ENCODE measurements at places on chromosomes 4 and X.

DNA sequence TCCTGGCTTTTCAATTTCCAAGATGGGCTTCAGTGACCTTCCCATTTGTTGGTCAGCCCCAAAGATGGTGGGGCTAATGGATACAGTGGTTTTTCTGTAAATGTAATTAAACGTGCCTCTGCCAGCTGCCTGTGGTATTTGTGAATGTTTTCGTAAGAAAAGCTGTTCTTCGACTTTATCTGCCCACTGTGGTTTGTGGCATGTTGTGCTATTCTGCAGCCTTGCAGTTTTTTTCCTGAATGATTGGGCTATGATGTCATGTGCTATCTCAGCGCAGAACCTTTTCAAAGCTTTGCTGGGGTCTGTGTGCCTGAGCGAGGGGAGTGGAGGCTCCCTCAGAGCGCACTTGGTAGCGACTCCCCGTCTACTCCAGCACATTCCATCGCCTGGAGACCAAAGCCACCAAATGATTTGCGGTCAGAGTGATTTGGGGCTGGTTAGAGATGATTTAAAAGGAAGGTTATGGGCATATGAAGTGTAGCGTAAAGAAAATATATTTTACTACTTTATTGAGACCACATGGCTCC, 137.5 kb downstream of the PALLD start:
- DNase-seq: no peak

- no peak for DNase-seq
Measured at GRCh38 chrX:154429711-154430110, 1.2 kb downstream of the ATP6AP1 start.

DNA sequence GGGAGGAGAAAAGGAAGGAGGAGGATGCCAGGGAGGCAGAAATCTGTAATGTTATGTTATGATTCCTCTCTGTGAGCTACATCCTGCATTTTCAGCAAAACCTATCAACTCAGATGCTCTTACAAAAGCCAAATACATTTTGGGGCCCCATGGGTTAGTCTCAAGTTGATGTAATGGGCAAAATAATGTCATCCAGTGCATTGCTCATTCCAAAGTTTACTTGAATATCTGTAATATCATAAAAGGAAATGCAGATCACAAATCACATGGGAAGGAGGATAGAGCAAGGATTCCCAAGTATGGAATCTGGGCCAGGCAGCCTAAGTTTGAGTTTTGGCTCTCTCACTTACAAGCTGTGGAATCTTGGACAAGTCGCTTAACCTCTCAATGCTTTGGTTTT, 74.9 kb upstream of the SOD3 start:
- no peak for DNase-seq

DNA sequence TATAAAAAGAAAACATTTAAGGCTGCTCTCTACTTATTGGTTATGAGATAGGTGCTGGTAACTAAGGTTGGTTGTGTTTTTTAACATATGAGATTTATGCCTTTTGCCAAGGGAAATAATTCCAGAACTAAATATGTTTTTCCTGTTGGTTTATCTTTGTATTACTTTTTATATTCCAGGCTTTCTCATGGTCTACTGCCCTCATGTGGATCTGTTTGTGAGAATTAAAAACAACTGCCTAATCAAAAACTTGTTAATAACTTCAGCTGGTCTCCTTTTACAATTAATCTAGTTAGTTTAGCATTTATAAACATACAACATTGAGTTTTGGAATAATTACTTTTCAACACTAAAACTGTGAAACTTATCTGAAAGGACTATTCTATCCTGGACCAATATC, 1208.3 kb downstream of the ADGRL3 start:
- DNase-seq: no peak

DNA sequence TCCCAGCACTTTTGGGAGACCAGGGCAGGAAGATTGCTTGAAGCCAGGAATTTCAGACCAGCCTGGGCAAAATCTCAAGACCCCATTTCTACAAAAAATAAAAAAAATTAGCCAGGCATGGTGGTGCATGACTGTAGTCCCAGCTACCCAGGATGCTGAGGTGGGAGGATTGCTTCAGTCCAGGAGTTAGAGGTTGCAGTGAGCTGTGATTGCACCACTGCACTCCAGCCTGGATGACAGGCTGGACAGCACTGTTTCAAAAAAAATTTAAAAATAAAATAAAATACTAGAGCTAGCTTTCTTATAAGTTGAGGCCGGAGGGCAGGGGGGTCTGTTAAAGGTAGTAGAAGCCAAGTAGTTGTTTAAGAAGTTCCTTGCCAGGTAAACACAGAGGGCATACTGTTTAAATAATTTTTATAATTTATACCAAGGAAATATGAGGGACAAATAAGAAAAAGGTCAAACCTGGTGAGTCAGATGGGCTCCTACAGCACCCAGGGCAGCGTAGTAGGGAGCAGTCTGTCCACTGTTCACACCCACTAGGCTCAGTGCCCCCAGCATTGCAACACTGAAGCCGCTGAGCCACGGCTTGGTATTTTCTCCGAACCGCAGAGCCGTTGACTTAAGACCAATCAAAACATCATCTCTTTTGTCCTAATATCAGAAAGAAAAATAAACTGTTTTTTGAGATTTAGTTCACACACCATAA, 17.3 kb downstream of the COQ2 start:
- DNase-seq: no peak

- no peak for DNase-seq
Measured at GRCh38 chrX:39856472-39857121, 241.2 kb downstream of the BCOR start.

DNA sequence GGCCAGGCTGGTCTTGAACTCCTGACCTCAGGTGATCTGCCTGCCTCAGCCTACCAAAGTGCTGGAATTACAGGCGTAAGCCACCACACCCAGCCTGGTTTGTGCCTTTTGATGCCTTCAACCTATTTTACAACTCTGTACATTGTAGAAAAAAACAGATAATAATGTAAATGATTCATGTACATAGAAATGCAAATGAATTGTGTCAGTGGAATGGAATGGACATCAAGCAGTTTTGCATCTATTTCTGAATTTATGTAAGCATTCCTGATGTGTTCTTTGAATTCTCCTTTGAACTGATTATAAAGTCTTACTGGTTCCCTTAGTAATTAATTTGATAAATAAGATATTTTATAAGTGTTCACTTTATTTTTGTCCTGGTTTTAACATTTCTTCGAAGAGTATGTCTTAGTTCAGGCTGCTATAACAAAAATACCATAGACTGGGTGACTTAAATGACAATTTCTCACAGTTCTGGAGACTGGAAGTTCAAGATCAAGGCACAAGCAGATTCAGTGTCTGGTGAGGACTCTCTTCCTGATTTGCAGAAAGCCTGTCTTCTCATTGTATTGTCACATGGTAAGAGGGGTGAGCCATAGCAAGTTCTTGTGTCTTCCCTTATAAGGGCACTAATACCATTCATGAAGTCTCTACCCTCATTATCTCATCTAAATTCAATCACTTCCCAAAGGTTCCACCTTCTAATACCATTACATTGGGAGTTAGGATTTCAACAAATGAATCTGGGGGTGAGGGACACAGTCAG, 162.2 kb upstream of the S100G start:
- DNase-seq: no peak

GRCh38 chrX:129145840-129146272, 377.4 kb downstream of the SMARCA1 start:
- no peak for DNase-seq

DNA sequence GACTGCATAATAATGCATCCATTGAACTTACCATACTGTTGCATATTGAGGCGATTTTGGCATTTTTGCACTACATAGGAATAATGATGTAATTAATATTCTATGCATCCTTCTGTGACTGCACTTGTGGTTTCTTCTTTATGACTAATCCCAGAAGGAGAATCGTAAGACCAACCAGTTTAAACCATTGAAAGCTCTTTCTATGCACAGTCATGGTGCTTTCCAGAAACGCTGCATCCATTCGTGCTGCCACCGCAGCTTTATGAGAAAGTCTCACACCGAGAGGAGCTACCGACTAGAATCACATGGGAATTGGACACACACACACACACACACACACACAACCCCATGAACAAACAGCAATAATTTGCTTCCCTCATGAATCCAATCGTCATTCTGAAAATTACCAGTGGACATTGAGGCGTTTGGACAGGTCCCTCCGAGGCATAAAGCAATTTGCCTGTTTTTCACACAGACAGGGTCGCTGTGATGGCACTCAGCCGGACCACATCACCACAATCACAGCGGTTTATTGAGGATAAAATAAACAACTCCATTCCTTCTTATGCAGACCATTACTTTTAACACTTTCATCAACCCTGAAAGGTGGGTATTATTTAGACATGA, 64.2 kb downstream of the PACRGL start:
- DNase-seq: no peak

DNA sequence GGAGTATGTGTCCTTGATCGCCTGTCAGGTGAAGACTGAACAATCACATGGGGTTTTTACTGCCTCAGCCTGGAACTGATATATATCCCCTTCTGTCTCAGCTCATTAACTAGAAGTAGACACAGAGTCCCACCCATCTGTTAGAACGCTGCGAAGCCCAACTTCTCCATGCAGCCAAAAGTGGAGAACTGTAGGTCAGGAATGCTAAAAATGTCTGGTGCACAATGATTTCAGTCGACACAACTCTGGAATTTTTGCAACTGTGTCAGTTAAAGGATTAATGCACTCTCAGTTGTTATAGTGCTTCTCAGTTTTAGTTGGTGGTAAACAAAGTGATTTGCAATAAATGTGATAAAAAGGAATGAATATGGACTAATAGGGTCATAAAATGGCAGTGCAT, 287.2 kb downstream of the INPP4B start:
- DNase-seq: no peak

- no peak for DNase-seq
Measured at GRCh38 chrX:48971249-48972219, at the start of gene KCND1. Gene KCND1 (minus strand): TSS chrX:48971844. CDS start chrX:48970271, 1,573 bp downstream.

GRCh38 chrX:125387945-125388344, 68.3 kb downstream of the TEX13C start:
- DNase-seq: no peak

- DNase-seq: no peak
Measured at GRCh38 chr4:113832803-113833202, 71.3 kb upstream of the CAMK2D start.

- no peak for DNase-seq
Measured at GRCh38 chr4:153260553-153261300, 56.5 kb downstream of the TRIM2 start.

DNA sequence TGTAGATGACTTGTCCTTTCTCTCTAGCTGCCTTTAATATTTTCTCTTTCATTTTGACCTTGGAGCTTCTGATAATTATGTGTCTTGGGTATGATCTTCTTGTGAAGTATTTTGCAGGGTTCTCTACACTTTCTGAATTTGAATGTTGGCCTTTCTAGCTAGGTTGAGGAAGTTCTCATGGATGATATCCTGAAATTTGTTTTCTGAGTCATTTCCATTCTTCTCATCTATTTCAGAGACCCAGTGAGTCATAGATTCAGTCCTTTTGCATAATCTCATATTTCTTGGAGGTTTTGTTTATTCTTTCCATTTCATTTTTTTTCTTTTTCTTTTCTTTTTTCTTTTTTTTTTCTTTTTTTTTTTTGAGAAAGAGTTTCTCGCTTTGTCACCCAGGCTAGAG, 585.7 kb upstream of the PABPC4L start:
- DNase-seq: no peak

DNA sequence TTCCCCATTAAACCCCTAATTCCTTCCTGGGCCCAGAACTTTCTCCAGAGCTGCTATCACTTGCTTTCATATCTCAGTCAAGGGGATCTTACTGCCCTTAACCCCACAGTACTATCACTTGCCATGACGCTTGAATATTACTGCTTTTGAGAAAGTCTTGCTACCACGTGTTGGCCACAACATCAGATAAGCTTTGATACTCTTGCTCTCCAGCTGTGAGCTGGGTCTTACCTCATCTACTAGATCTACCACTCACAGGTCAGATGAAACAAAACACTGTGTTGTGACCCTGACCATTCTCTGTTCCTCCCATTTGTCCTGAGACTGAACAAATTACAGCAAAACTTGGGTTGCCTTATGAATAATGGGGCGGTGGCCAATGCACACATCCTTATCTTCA, 12.1 kb upstream of the TAPT1 start:
- no peak for DNase-seq

DNA sequence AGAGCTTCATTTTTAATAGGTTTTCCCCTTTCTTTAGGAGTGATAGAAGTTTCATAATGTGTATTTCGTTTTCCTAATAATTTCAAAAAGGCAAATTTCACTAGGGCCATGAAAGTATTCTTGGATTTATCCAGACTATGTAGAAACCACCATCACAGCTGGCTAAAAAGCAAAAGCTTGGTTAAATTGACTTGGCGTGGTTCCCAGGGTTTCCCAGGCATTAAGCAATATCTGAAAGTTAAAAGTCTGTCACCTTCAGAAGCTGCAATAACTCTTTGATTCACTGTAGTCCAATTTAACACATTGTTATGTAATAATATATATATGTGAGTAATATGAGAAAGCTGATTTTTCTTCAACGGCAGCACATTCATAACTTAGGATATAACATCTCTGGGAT, 38.3 kb downstream of the NDNF start:
- no peak for DNase-seq

DNA sequence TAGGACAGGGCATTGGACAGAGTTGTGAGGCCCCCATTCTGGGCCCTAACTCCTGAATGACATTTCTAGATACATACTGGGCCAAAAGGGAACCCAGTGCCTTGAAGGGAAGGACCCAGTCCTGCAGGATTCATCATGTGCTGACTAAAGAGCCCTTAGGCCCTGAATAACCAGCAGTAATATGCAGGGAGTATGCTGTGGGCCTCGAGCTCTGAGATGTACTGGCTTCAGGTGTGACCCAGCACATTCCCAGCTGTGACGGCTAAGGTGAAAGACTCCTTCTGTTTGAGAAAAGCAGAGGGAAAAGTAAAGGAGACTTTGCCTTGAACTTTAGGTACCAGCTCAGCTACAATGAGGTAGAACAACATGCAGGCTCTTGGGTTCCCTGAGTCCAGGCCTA, 138.2 kb upstream of the HUWE1 start:
- no peak for DNase-seq

DNA sequence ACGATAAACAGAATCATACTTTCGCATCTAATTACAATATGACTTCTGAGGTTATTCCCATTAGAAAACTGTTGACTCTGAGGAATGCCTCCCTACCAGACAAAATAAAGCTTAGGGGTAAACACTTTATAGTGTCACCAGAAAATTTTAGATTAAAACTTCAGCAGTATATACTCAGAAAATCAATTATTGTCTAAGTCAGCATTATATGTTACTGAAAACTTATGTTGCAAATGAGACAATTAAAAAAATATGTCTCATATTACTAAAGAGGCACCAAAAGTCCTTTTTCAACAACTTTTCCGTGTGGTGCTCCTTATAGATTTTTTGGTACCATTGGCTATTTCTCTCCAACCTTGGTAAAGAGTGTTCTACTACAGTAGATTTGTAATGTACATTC, 91.4 kb downstream of the HMGN5 start:
- no peak for DNase-seq
